ENCODE measurements at places on chromosomes 1 and 21.

GRCh38 chr21:34498623-34499022, 13.4 kb downstream of the KCNE1 start:
- DNase-seq, result peak; percentile 11

DNA sequence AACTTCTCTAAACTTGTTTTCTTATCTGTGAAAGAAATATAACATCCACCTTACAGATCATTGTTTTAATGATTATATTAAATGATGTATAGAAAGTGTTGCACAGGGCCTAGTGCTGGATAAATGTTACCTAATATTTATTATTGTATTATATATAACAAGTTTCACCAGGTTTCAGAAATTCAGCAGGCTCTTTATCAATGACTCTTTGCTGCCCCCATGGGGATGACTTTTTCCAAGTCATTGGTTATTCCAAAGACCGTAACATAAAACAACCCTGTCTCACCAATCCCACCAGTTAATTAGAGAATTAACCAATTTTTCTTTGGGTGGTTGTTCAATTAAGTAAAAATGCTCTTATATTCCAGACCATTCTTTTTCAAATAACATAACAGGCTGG, 7.3 kb upstream of the DEDD start:
- peak; percentile 76 for DNase-seq

GRCh38 chr1:21311016-21311415, 20.8 kb upstream of the ECE1 start:
- DNase-seq, result no peak

- peak; percentile 27 for DNase-seq
Measured at GRCh38 chr1:56404066-56404465, 175.3 kb downstream of the PLPP3 start.

GRCh38 chr1:220221269-220221668, 51.0 kb downstream of the RAB3GAP2 start:
- no peak for DNase-seq

DNA sequence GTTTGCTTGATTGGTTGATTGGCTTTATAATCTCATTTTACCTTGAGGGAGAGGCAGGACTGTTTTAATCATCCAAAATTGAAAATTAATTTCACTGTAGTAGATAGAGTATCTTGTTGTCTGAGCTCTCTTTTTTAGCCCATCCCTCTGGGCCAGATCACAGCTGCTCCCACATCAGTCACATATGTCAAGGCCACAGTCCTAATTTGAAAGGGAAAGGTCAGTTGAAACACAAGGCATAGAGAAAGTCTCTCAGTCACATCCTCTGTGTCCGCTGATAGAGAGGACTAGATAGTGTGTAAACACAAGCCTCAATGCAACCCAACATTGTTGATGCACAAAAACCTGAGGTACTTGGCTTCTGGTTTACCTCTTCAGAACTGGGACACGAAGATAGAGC, 6.8 kb downstream of the C1orf74 start:
- DNase-seq, result no peak

GRCh38 chr21:43273016-43273707, 104.4 kb downstream of the CRYAA start:
- DNase-seq, result no peak

- DNase-seq, result no peak
Measured at GRCh38 chr1:152168535-152168868, 9.5 kb upstream of the RPTN start.

DNA sequence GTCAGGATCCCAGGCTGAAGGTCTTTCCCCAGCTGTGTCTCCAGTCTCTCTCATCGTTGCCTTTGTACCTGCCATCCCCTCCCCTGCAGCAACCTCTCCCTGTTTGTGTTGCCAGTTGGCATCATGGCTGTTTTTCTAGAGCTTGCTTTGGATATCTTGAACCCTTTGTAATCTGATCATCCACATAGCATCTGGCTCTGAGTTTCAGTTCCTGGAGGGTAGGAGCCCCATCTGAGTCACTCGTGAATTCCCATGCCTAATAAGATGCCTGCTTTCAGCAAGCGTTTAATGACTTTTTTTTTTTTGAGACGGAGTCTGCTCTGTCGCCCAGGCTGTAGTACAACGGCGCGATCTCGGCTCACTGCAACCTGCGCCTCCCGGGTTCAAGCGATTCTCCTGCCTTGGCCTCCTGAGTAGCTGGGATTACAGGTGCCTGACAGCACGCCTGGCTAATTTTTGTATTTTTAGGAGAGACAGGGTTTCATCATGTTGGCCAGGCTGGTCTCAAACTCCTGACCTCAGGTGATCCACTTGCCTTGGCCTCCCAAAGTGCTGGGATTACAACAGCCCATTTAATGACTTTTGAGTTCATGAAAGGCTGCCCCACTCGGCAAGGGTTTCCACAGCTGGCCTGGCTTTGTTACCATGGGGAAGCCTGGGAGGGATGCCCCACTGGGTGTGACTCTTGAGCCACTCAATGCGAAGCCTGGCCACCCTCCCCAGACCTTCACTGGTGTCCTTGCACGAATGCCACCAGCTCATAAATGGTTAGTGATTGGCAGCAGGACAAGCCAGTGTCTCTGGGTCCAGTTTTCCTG, 11.9 kb downstream of the ALPL start:
- peak; percentile 44 for DNase-seq

- DNase-seq, result no peak
Measured at GRCh38 chr1:156586323-156586722, 5.3 kb upstream of the NAXE start.

DNA sequence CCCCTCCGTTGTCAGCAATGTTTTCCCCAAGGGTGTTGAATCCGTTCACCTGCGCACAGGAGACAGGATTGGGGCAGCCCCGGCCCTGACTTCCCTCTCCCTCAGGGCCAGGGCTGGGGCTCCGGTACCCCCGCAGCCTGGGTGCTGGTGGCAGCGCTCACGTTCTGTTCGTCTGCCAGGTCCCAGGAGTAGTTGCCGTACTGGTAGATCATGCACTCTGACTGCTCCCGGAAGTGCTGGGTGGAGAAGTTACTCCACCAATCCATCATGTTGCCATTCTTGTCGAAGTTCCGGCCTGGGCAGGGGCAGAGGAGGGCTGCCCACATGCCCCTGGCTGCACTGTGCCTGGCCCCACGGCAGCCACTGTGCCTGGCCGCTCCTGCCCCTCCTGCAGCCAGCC, 6.1 kb downstream of the PRXL2B start:
- DNase-seq, result no peak

- DNase-seq, result peak; percentile 38
Measured at GRCh38 chr1:85264150-85264549, 4.7 kb upstream of the C1orf52 start.

GRCh38 chr1:47507881-47508701, 70.2 kb downstream of the FOXD2 start:
- DNase-seq, result no peak

GRCh38 chr1:236282425-236282716, 613 bp upstream of the ERO1B start:
- no peak for DNase-seq

GRCh38 chr1:32878637-32879041, 7.7 kb upstream of the HPCA start:
- no peak for DNase-seq

GRCh38 chr1:24052220-24052619, 59.7 kb downstream of the MYOM3 start:
- peak; percentile 22 for DNase-seq

GRCh38 chr1:28113242-28113572, 24.8 kb upstream of the EYA3 start:
- no peak for DNase-seq

DNA sequence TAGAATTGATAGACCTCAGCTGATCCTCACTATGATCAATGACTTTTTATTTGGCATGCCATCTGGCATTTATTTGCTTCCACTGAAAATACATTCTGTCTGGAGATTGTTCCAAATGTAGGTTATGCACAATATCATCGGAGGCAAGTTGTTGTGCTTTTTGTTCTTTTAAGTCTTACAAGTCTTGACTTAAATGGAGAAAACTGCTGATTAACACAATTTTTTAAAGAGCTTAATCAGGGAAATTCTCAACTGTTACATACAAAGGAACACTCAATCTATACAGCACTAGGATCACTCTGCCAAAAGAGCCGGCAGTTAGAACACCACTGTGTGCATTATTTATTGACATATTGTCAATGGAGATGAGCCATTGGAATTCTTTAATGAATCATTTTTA, 19.2 kb downstream of the CYYR1 start:
- DNase-seq, result no peak

DNA sequence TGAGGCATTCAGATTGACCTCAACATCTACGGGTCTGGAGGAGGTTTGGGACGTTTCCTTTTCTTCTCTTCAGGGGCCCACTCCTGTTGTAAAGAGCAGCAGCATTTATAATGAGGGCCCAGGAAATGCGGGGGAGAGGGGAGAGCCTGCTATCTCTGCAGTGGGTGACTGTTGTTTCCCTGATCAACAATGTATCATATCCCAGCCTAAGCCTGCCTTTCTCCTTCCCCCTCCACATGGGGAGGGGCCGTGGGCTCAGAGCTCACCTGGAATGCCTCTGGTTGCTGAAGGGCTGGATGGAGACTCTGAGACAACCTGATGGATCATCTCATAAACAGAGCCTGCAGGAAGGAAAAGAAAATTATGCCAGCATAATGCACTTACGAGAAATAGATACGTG, 36.0 kb upstream of the HAO2 start:
- DNase-seq, result no peak

- DNase-seq, result peak; percentile 74
Measured at GRCh38 chr1:213051127-213051880, at the start of gene RPS6KC1. RPS6KC1 (plus strand) TSS chr1:213051241; CDS start chr1:213051405, 164 bp downstream.

DNA sequence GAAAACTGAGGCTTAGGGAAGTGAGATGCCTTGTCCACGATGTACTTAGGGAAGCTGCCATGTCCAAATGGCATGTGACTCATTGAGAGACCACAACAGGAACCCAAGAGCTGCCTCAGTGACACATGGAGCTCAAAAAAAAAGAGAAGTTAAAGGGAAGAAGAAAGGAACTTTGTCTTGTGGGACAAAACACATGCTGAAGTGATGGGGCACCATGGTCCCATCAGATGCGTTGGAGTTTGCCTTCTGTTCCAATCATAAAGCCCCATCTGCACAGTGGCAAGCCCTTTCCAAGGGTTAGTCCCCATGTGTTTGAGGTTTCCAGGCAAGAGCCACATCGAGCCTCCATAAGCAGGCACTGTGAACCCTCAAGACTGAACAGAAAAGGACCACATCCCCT, 8.0 kb downstream of the MED8 start:
- no peak for DNase-seq

DNA sequence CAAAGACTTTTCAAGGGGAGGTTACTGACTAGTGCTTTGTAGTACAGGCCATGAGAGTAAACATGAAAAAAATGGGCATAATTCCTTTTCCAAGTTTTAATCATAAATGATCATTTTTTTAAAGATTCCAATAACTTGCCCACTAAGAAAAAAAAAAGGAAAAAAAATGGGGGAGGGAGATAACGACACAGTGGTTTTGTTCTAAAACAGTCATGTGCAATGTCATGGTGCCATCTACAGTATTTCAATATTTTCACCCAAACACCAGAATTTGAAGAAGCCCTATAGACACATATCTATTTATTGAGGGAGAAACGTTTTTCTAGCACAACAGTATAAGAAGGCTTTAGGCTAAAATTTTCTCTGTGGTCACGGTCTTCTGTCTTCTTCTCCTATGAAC, 250.2 kb downstream of the LTN1 start:
- peak; percentile 93 for DNase-seq

- peak; percentile 91 for DNase-seq
Measured at GRCh38 chr1:202505356-202505755, 156.9 kb downstream of the PPP1R12B start.

GRCh38 chr1:66373157-66373591, 160.8 kb upstream of the SGIP1 start:
- DNase-seq, result no peak

DNA sequence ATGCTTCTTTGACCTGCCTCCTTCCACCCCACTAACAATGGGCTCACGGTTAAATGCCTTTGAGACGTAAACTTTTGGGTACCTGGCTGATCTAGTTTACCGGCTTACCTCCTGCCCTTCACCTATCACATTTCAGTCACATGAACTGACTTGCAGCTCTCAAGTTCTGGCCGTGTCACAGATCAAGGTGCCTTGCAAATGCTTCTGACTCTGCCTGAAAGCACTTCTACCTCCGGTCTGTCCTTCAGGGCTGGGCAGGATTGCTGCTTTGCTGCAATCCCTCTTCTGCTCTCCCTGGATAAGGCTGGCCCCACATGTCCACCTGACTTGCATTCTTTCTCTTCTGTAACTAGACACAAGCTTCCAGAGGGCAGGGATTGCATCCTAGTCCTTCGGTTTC, 69.0 kb downstream of the GRIK1 start:
- no peak for DNase-seq

DNA sequence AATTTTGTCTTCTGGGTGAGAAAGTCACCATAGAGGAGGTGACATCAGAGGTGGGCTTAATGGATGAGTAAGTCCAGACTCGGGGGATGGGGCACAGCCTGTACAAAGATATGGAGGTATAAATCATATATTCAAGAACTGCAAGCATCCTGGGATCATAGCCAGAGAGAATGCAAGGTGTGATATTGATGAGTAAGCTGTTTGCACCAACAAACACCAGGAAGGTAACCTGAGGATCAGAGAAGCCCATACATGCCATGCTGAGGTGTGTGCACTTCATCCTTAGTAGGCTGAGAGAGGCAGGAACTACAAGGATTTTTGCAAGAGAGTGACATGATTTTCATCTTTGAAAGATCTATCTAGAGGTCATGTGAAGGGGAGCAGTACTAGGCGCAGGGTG, 306.4 kb downstream of the HHAT start:
- DNase-seq, result no peak

DNA sequence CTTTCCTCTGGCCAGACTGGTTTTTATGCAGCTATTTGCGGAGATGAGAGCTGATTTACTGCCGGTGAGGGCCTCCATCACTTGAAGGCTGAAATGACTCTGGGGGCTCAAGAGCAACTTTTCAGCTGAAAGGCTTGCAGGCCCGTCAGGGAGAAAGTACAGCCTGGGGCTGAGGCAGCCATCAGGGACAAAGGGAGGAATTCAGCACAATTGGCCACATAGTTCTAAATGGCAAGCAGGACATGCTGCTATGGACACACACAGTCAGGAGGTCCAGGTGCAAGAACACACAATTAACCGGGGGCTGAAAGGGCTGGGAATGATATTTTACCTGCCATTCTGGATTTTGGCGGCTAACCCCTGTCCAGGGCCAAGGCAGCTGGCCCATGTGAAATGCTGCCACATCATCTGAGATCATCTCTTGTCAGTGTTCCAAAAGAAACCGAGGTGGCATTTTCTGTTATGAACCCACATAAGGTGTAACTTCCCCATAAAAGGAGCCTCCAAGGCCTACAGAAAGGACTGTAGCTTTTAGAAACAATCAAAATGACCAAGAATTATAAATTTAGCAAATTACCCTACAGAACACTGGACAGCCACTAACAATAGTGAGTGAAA, 58.2 kb downstream of the LMX1A start:
- DNase-seq, result no peak

DNA sequence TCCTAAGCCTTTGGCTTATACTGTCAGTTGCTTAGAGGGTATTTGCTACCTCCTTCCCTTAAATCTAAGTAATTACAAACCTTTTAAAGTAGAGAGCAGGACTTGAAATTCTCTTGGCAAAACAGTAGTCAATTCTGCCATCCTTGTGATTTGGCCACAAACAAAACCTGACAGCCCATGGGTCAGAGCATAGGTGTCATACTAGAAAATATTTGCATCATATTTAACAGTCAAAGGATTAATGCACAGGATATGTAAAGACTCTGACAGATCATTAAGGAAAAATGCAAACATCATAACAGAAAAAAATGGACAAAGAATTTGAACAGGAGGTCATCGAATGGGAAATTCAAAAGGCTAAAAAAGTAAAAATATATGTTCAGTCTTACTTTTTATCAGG, 50.5 kb downstream of the ZFYVE9 start:
- no peak for DNase-seq
